NCI-H2029 (cell line): ENCODE measurements at places on chromosomes 7 and 10.
A peak's percentile ranks its signal among the peaks of the same experiment; 100 is the strongest.

DNA sequence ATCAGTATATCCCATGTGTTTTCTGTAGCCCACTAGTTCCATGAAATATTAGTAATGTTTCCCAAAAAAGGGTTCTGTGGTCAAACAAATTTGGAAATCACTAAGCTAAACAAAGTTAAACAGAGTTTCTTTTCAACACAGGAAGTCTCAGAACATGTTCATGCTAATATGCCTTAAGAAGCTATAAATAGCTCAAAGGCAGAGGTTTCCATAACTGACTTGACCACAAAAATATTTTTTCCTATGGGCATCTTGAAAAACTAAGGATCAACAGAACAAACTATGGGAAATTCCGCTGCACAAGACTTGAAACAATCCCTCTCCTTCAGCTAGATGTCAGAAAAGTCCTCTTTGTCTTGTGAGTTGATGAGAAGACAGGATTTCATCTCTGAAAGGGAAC is 59.7 kb downstream of the SEM1 start:
- no peak for DNase-seq

GRCh38 chr7:151232917-151233701 is 826 bp downstream of the CHPF2 start:
- DNase-seq, result no peak

DNA sequence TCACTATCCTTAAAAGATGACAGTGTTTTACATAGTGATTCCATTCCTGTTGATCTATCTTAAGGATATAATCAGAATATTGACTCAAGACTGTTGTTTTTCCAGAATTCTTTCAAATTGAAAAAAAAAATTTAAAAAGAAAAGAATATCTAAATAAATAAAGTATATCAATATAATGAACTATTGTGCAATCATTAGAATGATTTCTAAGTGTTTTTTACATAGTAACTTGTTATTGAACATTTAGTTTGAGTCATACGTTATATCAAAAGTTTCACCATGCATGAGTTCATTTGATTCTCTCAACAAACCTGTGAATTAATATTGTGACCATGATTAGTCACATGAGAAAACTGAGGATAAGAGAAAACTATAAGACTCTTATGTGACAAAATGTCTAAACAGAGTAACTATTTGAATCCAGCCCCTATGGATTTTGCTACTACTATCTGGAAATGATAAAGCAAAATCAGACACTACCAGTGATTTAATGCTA is 46.1 kb downstream of the KLF6 start:
- DNase-seq, result no peak

DNA sequence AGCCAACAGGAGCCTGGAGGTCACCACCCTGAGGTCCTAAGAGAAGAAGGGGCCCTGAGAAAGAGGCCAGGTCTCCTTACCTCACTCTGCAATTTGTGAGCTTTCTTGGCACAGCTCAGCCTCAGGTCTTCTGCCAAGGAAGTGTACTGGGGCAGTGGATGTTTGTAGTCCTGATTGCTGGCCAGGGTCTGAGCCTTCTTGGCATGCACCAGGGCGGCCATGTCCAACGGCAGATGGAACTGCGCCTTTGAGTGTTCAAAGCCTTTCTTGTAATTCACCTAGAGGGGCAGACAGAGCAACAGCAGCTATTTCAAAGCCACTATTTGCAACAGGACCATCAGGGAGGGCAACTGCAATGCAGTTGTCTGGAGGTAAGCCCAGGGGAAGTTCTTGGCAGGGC is 51.7 kb downstream of the NRAP start:
- no peak for DNase-seq

DNA sequence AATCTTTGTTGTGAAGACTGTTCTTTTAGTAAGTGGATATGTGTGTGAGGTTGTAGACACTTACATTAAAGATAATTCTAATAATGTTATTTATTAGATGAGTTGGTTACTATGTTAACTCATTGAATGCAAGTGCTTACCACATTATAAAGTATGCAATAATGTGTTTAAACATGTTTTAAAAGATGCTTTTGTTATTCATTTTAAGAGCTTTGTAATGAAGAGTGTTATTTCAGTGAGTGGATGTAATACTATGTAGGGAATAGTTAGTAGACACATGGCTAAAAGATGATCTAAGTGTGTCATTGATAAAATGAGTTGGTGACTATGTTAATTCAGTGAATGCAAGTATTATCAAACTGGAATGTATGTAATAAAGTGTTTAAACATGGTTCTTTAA is 70.0 kb upstream of the VOPP1 start:
- no peak for DNase-seq

- no peak for DNase-seq
Measured at GRCh38 chr7:102024005-102024768, 206.8 kb downstream of the CUX1 start.

DNA sequence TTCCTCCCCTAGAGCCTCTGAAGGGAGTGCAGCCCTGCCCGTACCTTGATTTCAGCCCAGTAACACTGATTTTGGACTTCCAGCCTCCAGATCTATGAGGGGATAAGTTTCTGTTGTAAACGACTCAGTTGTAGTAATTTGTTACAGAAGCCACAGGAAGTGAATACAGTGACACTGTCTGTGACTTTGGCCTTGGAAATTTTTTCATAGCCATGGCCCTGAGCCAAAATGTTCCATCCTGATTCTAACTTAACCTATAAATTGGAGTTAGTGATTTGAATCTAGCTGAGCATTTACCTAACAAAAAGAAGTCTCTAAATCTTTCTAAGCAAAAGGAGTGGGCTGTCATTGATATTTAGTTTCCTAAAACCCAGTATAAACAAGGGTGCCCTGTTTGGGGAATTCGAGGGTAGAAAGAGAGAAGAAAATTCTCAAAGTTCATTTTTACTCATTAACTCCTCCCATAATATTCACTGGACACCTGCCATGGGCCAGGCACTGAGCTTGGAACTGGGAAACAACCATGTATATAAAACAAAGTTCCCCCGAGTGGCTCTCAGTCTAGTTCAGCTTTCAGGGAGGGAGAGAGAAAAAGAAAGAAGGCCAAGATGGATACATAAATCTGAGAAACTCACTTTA is 162.3 kb downstream of the SKIDA1 start:
- no peak for DNase-seq

DNA sequence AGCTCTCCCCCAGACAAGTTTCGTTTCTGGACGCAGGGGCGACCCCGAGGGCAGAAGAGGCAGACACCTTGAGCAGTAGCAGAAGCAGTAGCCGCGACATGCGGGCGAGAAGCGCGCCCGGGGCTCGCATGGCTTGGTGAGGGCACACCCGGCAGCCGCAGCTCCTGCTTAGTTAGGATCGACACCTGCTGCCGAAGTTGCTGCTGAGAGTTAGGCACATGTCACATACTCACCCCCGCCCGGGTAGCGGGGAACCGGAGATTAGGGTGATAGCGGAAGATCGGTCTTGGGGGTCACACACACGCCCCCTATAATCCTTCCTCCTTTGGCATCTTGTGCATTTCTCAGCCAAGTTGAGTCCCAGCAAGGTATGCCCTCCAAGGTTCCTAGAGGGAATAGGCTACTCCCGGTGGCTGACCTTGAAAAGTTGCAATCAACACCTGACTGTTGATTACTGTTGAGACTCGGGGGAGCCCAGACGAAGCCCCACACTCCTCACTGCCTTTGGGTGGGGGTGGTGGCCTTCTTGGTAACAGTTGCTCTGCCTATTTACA is 668 bp downstream of the GPR37 start:
- DNase-seq, result no peak

GRCh38 chr10:100037758-100038315 is 28.1 kb upstream of the DNMBP start:
- no peak for DNase-seq

- DNase-seq, result peak; percentile 37
Measured at GRCh38 chr10:103458720-103459119, at the start of gene CALHM1. Gene CALHM1 (minus strand): TSS chr10:103458900. CDS start chr10:103458751, 149 bp downstream.

DNA sequence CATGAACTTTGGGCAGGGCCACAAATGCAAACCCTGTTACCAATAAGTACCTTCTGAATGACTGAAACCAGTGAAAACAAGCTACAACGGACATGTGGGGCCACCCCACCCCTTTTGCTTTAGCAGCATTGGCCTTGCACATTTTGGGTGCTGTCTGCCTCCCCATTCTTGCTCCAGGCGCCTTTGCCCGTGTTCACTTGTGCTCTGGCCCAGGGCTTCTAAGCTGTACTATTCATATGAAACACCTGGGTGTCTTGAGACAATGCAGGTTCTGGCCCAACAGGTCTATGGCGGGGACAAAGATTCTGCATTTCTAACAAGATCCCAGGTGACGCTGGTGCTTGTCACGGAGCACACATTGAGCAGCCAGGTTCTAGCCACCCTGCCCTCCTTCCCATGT is 96.5 kb upstream of the SDK1 start:
- DNase-seq, result no peak

- DNase-seq, result no peak
Measured at GRCh38 chr10:5504146-5505072, 5.0 kb upstream of the CALML5 start.

GRCh38 chr10:111118758-111119157 is 41.9 kb downstream of the ADRA2A start:
- DNase-seq, result no peak

GRCh38 chr10:29634764-29635625 is at the start of gene SVIL:
Gene SVIL (minus strand): TSS chr10:29634971. CDS start chr10:29555058, 79,913 bp downstream.
- DNase-seq, result peak; percentile 57

DNA sequence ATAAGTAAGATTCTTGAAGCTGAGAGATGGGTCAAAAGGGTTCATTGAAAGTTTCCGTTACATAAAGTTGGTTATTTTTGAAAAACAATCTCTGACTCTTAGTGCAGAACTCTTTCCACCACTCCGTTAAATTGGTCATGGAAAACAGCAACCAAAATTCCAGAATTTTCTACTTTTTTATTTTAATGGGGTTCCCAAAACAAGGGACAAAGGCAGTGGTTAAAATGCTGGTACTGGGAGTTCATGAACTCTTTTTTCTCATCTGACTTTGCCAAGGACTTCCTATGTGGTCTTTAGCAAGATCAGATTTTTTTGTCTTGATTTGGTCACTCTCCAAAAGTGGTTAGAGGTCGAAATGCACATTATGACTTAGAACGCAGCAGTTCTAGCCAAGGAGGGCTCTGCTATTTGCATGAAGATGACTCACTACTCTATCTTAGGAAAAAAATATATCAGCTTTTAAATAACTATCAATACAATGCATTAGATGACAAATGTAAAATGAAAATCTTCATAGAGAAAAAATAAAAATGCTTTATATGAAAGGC is 145.7 kb downstream of the REEP3 start:
- DNase-seq, result no peak

- no peak for DNase-seq
Measured at GRCh38 chr7:154748089-154748786, 254.7 kb downstream of the PAXIP1 start.

DNA sequence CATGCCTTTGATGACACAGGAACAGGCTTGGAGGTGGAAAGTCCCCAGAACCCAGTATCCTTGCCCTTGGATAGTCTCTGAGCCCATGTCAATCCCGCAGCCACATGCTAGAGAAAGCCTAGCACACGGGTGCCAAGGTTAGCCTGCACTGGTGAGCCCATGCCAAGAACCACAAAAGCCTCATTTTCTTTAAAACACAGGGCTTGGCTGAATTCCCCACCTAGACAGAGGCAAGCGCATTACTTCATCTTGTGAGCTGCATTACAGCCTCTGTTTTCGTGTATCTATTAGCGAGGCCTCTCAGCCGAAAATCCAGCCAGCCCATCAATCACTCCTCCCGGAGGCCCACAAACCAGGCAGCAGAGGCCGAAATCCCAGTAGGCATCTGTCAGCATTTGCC is 314.9 kb upstream of the AUTS2 start:
- no peak for DNase-seq

GRCh38 chr10:99869581-99870122 is 87.2 kb downstream of the ABCC2 start:
- no peak for DNase-seq

- DNase-seq, result no peak
Measured at GRCh38 chr10:127406018-127406550, 143.0 kb upstream of the NPS start.

DNA sequence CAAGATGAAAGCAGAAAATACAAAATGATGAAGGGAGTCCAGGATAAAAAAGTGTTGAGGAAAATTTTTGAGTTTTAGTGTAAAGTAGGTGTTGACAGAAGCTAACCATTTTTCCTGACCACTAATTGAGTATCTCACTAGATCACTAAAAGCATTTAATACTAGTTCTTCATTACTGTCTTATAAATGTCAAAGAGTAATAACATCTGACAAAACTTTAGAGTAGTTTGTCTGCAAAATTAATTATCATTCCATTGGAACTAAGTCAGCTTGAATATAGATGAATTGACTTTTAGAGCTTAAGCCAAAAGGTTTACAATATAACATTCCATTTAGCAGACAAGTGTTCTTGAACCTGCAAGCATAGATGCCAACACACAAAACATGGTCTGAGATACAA is 232.9 kb downstream of the FOXP2 start:
- no peak for DNase-seq

DNA sequence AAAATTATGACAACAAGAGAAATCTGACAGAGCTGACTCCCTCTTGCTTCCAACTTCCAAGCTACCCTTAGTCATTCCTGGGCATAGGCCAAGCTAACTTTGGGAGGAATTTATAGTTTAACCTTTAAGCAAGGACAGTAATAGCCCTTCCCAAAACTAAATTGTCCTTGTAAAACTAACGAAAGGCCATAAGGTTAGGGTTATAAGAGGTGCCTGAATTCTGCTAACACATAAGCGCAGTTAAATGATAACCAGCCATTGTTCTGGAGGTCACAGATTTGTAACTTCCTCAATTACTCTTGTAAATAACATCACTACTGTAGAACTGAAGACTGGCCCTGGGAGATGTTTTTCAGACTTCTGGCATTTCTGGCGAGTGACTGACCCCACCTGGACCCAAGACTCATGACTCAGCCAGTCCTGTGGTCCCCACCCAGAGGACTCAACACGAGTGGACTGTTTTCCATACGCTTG is 481.2 kb downstream of the KCNMA1 start:
- no peak for DNase-seq
